Activated B cell treated with CpG ODN at 0.5 μM for 24 hours (primary cell): ENCODE measurements at places on chromosomes 7 and 10.

- H3K27me3 ChIP-seq: no peaks in the 10 kb centered on the region
- peaks cover 76% of the 10 kb centered on the region for H3K36me3 ChIP-seq
- H3K27ac ChIP-seq: no peak overlapping the region
- no peak for DNase-seq
Measured at GRCh38 chr7:2210551-2211258, 22.0 kb downstream of the MAD1L1 start.

GRCh38 chr10:62710182-62710581, 94.3 kb upstream of the ADO start:
- H3K4me1 ChIP-seq: peaks cover 37% of the 10 kb centered on the region
- H3K27me3 ChIP-seq: no peaks in the 10 kb centered on the region
- DNase-seq: no peak
- no peak overlapping the region for H3K27ac ChIP-seq
- H3K4me3 ChIP-seq: no peak overlapping the region
- H3K36me3 ChIP-seq: no peaks in the 10 kb centered on the region

- peak overlapping the region; percentile 81 for H3K27ac ChIP-seq
- H3K36me3 ChIP-seq: no peaks in the 10 kb centered on the region
- no peaks in the 10 kb centered on the region for H3K27me3 ChIP-seq
Measured at GRCh38 chr10:92747600-92747999, 57.8 kb downstream of the HHEX start.

GRCh38 chr10:71212318-71213126, at the start of gene UNC5B:
TSS of gene UNC5B (plus strand) at chr10:71212570. CDS start at chr10:71212986, 416 bp downstream.
- H3K27me3 ChIP-seq: peaks cover 67% of the 10 kb centered on the region
- peak within 1 kb of the TSS; percentile 62 for H3K4me3 ChIP-seq
- DNase-seq: peak; percentile 51
- H3K36me3 ChIP-seq: no peaks in the 10 kb centered on the region
- H3K27ac ChIP-seq: no peak within 1 kb of the TSS
